ENCODE measurements at places on chromosomes 12 and 14.

- DNase-seq = no peak
These were observed 84.4 kb downstream of the C2CD5 start for GRCh38 chr12:22459838-22460490.

- DNase-seq = no peak
These were observed 25.9 kb downstream of the TCHP start for GRCh38 chr12:109926016-109926415.

- DNase-seq = no peak
These were observed 27.0 kb upstream of the HIGD1C start for GRCh38 chr12:50925342-50925651.

- no peak for DNase-seq
These were observed 8.4 kb downstream of the KRT3 start for GRCh38 chr12:52787324-52788191.

GRCh38 chr12:101954676-101955075, 77.3 kb downstream of the DRAM1 start:
- no peak for DNase-seq

- no peak for DNase-seq
These were observed 38.3 kb downstream of the TESC start for GRCh38 chr12:117060929-117061305.

DNA sequence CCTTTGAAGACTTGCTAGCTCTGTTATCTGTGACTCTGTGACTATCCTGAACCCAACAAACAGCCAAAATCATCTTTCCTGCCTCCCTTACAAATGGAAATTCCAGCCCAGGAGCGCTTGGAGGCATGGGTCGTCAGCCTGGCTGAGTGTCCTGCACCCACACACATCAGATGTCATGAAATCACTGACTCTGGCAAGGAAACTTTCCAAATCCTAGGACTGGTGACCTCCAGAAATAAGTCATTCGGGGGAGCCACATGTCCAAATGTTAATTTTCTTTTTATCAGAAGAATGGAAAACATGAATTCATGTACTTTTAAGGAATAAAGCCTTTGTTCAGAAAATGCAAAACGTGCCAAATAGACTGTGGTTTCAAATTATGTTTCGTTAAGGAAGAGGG, 96.3 kb upstream of the EVL start:
- DNase-seq = no peak

DNA sequence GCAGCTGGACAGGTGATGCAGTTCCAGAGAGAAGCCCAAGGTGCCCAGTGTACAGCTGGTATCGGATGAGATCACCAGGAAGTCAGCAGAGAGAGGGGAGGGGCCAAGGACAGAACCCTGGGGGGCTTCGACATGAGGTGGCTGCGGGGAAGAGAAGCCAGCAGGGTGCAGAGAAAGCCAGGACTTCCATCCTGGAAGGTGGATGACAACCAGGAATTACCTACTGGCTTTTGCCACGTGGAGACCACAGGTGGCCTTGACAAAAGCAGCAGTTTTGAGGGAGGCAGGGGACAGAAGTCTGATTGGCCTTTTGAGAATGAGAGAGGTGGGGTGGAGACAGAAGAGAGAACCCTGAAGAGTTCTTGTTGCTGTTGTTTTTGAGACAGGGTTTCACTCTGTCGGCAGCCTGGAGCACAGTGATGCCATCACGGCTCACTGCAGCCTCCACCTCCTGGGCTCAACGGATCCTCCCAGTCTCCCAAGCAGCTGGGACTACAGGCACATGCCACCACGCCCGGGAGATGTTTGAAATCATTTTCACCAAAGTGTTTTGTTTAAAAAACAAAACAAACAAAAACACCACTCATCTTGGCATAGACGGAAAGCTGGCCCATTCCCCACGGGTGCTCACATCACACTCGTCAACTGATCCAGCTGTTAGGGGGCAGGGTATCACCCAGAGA, 35.2 kb downstream of the CDC42BPB start:
- no peak for DNase-seq

- DNase-seq = no peak
These were observed 115.9 kb downstream of the NTN4 start for GRCh38 chr12:95674631-95675030.

- DNase-seq = no peak
These were observed 363.0 kb upstream of the FKBP4 start for GRCh38 chr12:2431810-2432209.

- DNase-seq = no peak
These were observed 33.3 kb downstream of the TULP3 start for GRCh38 chr12:2924019-2924418.

DNA sequence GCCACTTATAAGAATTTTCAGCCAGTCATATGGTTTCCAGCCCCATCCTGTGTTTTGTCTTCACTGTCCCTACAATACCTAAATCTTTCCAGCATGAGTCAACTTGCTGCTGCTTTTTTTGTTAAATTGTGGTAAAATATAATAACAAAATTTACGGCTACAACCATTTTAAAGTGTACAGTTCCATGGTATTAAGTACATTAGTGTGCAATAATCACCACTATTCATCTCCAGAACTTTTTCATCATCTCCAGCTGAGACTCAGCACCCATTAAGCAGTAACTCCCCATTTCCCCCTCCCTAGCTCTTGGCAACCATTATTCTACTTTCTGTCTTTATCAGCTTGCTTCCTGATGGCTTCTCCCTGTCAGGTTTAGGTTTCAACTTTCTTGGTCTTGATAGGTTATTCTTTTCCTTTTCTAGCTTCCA, 39.1 kb downstream of the FRS2 start:
- no peak for DNase-seq

DNA sequence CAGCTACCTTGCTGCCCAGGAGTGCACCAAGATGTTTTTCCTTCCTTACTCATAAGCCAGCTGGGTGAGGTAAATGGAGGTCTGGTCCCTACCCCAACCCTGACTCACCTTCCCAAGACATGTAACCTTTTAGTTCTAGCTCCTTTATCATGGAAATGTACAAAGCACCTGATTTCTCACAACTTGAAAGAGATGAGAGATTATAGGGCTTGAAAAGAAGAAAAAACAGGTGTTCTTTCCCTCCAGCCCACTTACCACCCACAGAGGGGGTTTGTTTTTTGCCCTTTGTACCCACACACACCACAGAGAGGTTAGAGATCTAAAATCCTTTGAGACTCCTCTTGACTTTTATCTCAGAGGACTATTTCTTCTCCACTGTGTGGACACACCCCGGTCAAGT, 21.1 kb downstream of the PLXNC1 start:
- DNase-seq = no peak

DNA sequence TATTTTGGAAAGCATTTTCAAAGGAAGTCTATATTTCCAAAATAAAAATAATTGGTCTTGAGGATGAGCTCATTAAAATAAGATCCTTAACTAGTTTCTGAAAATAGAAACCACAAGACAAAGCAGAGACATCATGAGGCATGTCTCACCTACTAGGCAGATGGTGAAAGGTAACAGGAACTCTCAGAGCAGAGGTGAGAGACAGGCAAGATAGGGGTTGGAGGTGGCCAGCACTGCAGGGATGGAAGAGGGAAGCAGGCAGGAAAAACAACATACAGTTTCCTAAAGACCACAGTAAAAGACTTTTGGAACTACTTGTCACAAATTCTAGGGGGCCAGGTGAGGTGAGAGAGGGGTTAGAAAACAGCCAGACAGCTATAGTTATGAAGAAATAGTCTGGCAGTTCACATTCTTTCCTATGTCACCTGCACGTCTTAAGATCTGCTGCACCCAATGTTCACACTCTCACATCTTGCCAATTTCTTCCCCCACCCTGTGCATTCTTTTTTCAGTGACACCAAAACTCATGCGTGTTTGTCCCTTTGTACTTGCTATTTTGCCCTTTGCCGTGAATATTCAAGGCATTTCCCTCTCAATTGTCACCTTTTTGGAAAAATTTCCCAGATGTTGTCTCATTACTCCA, 341.7 kb upstream of the KITLG start:
- no peak for DNase-seq

DNA sequence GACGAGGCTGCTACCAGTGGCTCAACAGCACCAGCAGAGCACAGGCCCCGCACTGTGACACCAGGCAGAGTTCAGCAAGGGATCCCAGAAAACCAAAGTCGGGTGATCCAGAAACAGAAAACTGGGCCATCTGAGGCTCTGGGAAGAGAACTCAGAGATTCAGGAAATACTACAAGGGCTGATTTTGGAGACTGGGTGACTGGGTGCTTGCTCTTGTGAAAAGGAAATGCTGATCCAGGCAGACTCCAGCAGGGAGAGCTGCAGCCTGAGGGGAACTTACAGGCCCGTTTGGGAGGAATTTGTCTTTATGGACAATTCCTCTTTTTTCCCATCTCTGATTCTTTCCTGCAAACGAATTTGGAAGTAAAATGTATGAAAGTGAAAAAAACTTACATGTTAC, 28.2 kb downstream of the FOXN3 start:
- DNase-seq = no peak

GRCh38 chr12:108983227-108983626, 37.6 kb downstream of the SVOP start:
- no peak for DNase-seq

DNA sequence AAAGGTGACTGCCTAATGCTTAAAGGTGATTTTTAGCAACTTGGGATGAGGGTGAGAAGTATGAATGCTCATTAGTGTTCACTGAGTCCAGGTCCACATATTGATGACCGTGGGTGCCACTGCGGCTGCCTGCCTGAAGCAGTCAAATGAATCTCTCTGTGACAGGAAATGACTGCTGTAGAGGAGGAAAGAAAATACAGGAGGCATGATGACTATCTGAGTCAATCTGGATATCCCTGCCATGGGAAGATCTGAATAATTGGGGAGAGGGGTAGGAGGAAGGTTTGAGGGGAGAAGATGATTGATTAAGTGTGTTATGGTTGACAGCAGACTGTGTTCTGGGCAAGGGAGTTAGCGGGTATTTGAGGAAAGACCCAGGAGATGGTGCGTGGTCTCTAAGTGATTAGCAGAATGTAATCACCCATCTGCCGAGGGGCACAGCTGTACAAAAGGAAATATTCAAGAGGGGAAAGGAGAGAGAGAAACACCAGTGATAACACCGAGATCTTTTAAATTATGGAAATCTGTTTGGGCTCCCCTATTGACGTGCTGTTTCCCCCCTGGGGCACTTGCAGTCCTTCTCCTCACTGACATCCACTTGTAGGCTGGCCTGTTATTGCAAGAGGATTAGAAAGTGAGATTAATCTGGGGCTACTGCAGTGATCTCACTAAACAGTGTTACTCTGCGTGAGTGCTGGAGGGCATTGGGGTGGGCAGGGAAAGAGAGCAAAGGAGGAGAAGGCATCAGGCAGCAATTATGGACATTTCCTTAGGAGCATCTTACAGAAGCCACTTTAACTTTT, 97.7 kb downstream of the AKAP6 start:
- DNase-seq = no peak

DNA sequence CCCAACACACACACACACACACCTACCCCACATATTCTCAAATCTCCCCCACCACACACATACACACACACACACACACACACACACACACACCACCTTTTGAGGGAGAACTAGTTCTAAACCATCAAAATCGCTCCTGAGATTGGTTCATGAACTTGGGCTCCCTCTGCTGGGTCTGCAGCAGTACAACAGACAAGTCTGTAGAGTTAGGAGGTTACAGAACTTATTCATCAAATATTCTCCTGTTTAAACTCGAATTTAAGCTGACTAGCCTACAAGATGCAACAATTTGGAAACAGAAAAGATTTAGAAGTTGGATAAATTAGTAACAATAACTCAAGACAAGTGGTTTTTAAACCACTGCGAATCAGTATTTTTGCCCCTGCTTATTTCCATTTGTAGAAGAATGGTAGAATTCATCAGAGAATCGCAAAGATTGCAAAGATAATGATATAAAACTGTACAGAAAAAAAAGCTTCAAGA, 136.4 kb upstream of the USP15 start:
- DNase-seq = no peak

GRCh38 chr12:66799551-66799950, 120.7 kb upstream of the GRIP1 start:
- no peak for DNase-seq

- no peak for DNase-seq
These were observed 93.2 kb downstream of the EGLN3 start for GRCh38 chr14:33857650-33858049.

DNA sequence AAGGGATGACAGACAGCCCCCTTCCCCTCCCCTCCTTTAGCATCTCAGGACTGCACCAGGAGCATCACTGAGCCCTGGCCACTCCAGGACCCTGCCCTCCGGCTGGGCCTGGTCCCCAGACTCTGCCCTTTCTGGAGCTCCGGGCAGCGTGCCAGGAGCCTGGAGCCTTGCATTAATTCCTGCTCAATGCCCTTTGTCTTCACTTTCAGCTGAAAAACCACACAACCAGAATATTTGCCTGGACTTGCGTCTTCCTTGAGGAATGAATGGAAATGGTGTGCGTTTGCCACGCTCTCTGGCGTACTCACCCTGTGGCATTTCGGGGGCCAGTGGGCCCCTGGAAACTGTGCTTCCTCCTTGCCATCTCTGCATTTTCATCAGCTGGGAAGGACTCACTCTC, 8.5 kb upstream of the RFLNA start:
- no peak for DNase-seq

- DNase-seq = no peak
These were observed 30.6 kb upstream of the SLC38A2 start for GRCh38 chr12:46402941-46403718.

- no peak for DNase-seq
These were observed 101.1 kb upstream of the DCD start for GRCh38 chr12:54749191-54749818.

DNA sequence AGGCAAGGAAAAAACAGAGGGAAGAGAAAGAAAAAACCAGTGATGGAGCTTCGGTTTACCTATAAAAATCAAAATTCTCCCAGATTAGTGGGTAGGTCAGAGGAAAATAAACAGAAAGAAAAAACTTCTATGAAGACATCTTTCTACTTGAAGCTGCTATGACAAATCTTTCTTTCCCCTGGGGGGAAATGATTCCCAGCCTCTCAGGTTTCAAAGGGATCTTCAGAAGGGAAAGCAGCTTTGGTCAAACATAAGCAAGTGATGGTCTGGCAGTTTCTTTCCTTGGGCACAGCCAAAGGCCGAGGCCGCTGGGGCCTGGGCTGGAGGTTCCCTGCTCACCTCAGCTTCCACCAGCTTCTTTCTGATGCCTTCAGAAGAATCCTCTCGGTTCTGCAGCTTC, 104.5 kb downstream of the PRKAB1 start:
- no peak for DNase-seq

- DNase-seq = no peak
These were observed 17.0 kb downstream of the PPM1H start for GRCh38 chr12:62917926-62918325.

DNA sequence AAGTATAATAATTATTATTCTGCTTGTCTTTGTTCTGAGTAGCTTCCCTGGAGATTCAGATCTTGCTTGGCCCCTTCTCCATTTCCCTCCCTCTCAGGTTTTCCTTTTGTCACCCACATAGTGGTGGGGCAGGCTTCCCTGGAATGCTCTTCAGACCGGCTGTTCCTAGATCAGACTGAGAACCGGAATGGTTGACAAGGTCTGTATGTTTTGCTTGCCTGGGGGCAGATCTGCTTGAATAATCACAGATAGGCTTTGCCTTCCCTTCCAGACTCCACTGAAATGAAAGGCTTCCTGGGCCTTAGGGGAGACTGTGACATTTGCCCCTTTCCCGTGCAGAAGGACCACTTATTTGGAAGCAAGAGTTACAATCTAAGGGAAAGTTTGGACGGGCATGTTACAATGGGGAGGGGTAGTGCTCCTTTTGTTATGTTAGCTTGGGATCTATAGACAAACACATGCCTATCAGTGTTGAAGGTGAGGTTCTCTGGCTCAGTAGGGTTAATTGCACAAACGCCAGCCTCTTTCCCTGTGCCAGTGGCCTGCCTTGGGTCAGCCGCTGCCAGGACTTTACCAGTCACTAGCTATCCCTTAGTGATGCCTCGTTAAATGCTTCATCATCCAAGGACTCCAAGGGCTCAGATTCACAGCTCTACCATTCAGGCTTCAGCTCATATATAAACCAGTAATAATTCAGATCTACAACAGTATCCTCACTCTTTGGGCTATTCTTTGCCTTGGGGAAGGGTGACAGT, 178.6 kb downstream of the SNAPC1 start:
- DNase-seq = no peak

Data from stimulated activated CD8-positive, alpha-beta memory T cell treated with anti-CD3 and anti-CD28 coated beads, Interleukin-12 subunit alpha, Interleukin-12 subunit beta, amount 100 ng/mL, for 4 hours (primary cell).